AG04450 (cell line): ENCODE measurements at places on chromosomes 1 and 21. TPM values are rescaled to one million over a fixed set of nuclear protein-coding genes. Genes with fewer than 3 reads are reported as not detected.
A peak's percentile ranks its signal among the peaks of the same experiment; 100 is the strongest.

Gene KIF26B
- polyA plus RNA-seq, result 2.4 and 3.4 TPM in 2 replicates

Gene LEFTY2
- polyA plus RNA-seq, result not detected in 2 replicates

Gene TNNI3K
- 0.89 and 1.1 TPM in 2 replicates for polyA plus RNA-seq

Gene SYT2
- 0.01 and 0.04 TPM in 2 replicates for polyA plus RNA-seq

Gene HSD17B7
- polyA plus RNA-seq, result 7.9 and 10.5 TPM in 2 replicates

Gene PLEKHN1
- polyA plus RNA-seq, result 0.06 and 0.15 TPM in 2 replicates

Gene ETS2
- polyA plus RNA-seq, result 60.1 and 62.7 TPM in 2 replicates

- DNase-seq, result no peak
These were observed 143.9 kb upstream of the JUN start for GRCh38 chr1:58927722-58928085.

DNA sequence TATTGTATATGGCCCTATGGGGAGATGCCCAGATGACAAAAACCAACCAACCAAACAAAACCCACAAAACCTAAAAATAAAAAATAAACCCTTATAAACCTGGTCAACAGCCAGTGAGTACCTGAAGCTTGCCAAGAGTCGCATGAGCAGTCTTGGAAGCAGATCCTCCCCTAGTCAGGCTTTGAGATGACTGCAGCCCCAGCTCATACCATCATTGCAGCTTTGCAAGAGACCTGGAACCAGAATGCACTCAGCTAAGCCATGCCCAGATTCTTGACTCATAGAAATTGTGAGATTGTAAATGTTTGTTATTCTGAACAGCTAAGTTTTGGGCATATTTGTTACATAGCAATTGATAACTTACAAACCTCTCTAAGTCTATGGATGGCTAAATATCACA lies 326.8 kb downstream of the HLX start:
- no peak for DNase-seq

GRCh38 chr1:18005238-18005637 lies 102.4 kb upstream of the IGSF21 start:
- no peak for DNase-seq

DNA sequence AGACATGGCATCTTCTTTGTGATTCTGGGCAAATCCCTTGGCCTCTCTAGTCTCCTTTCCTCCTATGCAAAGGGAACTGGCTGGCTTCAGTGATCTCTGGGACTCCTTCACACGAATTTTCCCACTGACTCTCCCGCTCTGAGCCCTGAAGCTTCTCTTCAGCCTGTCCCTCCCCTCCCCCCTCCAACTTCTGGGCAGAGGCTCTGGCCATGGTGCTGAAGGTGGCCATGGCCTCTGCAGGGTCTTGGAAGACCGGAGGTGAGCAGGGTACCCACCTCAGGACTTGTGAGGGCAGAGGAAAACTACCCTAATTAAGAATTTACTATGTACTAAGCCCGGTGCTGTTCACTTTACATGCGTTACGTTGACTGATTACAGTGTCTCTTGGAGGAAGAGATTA lies 29.4 kb upstream of the POU3F1 start:
- no peak for DNase-seq

DNA sequence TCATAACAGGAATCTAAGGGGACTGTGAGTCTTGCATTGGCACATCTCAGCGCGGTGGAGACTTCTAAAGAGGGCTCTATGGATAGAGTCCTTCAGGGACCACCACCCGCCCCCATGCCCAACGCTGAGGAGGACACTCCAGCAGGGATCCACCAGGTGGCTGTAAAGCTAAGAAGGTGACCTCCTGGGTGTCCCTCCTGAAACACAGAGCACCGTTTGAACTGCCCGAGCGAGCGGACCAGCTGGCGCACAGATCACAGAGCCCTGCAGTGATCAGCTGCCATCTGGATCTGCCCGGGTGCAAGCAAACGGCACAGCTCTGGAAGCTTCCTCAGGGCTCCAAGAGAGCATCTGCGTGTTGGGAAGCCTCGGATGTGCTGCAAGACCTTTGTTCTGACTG lies 51.3 kb upstream of the LYST start:
- DNase-seq, result no peak

- DNase-seq, result no peak
These were observed 6.0 kb upstream of the RGS4 start for GRCh38 chr1:163063143-163063542.

DNA sequence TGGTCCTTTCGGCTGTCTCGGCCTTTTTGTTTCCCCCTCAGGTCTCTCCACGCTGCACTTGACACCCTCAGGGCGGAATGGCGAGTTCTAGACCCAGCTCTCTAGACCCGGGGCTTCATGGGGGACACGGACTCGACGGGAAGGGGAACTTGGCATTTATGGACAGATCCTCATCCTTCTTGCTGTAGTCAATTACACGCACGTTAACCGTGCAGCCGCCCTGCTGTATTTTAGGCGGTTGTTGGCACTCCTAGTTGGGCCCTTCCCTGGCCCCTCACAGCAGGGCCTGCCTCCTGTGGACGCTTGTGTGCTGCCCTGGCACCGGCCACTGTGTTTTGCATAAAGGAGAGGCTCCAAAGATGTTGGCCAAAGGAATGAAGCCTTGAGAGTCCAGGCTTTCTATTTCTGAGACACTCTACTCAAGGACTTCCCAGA lies 558 bp upstream of the BTG3 start:
- no peak for DNase-seq

GRCh38 chr21:43984905-43985689 lies 27.0 kb upstream of the TRAPPC10 start:
- DNase-seq, result no peak

DNA sequence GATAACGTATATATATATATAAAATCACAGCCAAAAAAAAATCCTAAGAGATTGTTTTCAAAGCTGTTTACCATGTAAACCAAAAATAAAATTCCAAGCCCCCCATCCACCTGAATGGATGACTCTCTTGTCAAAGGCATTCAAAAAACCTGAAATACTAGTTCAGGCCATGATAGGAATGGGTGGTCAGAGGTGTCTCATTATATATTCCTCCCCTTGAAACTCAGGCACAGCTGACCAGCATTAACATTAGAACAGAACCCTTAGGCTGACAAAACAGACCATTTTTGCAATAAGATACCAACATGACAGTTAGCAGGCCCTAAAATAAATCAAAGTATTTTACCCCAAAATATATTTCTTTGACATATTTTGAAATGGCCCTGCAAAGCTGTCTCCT lies 122.5 kb downstream of the DNM3 start:
- no peak for DNase-seq

DNA sequence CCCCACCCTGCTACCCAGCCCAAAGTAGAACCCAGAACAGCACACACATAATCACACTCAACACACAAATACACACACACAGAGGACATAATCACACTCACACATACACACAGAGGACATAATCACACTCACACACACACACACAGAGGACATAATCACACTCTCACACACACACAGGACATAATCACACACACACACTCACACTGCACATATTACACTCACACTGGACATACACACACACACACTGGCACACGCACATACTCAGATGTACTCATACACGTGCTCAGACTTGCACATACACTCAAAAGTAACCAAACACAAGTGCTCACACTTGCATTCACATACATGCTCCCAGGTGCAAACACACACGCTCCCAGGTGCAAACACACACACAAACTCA lies 54.3 kb upstream of the CAMK1G start:
- no peak for DNase-seq

- no peak for DNase-seq
These were observed 1280.7 kb upstream of the TMPRSS15 start for GRCh38 chr21:19684328-19684727.

- no peak for DNase-seq
These were observed 6.9 kb upstream of the ETV3 start for GRCh38 chr1:157145076-157145475.

DNA sequence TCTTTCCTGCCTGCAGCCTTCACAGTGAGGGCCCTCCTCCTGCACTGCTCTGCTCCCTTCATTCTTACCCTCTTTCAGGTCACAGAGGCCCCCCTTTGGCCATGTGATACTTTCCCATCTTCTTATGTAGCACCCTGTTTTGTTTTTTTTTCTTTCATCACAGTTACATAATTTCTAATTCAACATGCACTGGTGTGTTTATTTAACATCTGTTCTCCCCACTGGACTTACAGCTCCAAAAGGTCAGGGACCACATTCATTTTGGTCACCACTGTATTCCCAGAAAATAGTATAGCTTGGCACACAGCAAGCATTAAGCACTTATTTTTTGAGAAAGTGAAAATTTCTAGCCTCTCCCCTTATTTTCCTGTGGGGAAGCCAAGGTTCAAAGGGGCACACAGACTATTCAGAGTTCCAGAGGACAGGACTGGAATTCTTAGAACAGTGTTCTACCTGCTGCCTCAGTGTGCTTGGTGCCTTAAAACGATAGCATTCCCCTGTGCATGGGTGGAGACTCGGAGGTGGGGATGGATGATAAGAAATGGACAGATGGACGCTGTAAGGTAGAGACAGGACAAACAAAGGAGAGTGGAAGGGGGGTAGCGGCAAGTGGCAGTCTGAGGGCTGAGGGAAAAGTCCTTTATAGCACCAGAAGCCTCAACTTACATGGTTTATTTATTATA lies 5.3 kb downstream of the DENND2D start:
- no peak for DNase-seq

GRCh38 chr1:204473400-204473965 lies 21.1 kb downstream of the PIK3C2B start:
- no peak for DNase-seq

- no peak for DNase-seq
These were observed 73.1 kb downstream of the VPS13D start for GRCh38 chr1:12302798-12303447.

DNA sequence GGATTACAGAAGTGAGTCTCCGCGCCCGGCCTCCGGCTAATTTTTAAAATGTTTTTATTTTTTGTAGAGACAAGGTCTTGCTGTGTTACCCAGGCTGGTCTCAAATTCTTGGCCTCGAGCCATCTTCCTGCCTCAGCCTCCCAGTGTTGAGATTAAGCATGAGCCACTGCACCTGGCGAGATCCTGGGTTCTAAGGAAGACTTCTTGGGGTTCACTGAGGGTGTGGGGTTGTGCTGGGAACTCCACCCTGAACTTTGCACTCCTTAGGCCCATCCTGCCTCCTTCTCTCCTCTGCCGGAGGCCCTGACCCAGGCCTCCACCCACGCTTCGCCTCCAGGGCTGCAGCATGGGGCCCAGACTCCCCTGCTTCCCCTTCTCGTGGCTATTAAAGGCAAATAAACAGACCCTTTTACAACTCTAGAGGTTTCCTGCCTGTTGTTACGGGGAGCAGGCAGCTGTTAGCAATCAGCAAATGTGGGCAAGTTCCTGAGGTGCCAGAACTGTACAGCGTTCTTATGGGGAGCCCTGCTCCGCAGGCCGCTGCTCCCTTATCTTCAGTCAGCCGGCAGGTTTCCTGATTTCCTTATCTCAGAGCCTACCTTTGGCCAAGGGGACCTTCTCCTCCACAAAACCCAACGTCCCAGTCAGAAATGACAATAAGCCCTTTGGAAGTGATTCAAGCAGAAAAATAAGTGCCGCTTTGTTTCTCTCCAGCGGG lies 41.0 kb upstream of the LIN9 start:
- DNase-seq, result no peak

GRCh38 chr1:30744060-30744756 lies 13.4 kb downstream of the LAPTM5 start:
- peak; percentile 27 for DNase-seq

- DNase-seq, result no peak
These were observed 37.6 kb downstream of the ZYG11A start for GRCh38 chr1:52880206-52880605.

GRCh38 chr21:43193651-43194302 lies 25.0 kb downstream of the CRYAA start:
- peak; percentile 46 for DNase-seq

DNA sequence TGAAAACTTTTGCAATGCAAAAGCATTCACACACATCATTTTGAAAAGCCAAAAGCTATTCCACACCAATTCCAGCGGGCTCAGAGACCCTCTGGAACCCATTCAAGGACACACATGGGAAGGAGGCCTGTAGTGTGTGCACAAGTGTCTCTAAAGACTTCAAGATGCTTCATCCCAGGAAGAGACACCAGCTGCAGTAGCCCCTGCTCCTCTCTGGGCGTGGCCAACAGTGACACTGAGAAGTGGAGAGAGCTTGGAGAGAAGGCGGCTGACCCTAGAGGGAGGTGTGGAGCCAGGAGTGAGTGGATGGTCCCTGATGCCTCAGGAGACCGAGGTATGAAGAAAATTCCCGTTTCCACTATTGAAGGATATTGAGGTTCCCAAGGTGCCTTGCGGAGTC lies 14.9 kb upstream of the TNNI1 start:
- no peak for DNase-seq

DNA sequence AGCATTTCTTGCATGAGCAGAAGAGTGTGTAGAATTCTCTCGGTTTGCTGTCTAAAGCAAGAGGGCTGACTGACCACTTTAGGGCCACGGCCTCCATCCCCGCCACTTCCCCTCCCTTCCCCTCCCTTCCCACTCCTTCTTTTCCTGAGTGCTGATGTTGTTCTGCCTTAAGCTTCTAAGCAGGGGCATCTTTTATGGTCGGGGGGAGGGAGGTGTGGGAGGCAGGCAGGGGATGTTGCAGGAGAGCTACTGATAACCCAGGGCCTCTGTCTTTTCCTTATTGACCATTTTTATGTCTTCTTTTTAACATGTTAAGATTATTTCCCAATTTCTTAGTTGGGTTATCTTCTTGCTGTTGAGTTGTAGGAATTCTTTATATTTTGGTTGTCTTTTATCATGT lies 15.1 kb downstream of the USP25 start:
- no peak for DNase-seq

GRCh38 chr1:58454807-58455206 lies 91.7 kb downstream of the OMA1 start:
- no peak for DNase-seq

- DNase-seq, result no peak
These were observed 477.5 kb upstream of the DAB1 start for GRCh38 chr1:57901208-57901919.

DNA sequence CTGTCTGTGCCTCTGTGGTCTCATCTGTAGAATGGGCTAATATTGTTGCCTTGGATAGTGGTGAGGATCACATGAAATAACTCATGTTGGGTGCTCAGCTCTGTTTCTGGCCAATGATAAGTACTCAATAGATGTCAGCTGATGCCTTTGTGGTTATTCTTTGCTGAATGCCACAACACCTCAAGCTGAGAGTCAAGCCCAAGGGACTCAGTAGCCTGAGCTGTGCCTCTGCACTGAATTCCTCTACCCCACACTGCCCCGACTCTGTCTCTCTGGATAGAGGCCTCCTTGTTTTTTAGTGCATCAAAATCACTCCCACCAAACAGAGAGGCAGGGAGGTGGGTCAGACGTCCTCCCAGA lies 196.1 kb upstream of the VAMP3 start:
- no peak for DNase-seq
